ENCODE measurements at places on chromosomes 16 and 17. TPM values are rescaled to one million over a fixed set of nuclear protein-coding genes. Genes with fewer than 3 reads are reported as not detected.

The RASD1 gene
- 1.1 TPM for total RNA-seq

The NPIPA8 gene
- total RNA-seq = 0.35 TPM

The OR4D1 gene
- not detected for total RNA-seq

The ZP2 gene
- not detected for total RNA-seq

The HOXB9 gene
- 0.13 TPM for total RNA-seq

The IKZF3 gene
- 0.63 TPM for total RNA-seq

The NXPH3 gene
- 0.08 TPM for total RNA-seq

The PERCC1 gene
- total RNA-seq = not detected

The SLC6A2 gene
- total RNA-seq = not detected

The BHLHA9 gene
- 0.20 TPM for total RNA-seq

The RNF167 gene
- 78.9 TPM for total RNA-seq

The LRRC37A3 gene
- total RNA-seq = 3.1 TPM

The FAM222B gene
- total RNA-seq = 6.6 TPM

The WNK4 gene
- total RNA-seq = 0.53 TPM

The PROCA1 gene
- total RNA-seq = 0.73 TPM

The UBE2Z gene
- 18.7 TPM for total RNA-seq

All from left lobe of liver (tissue), 2 donors.